ENCODE measurements at places on chromosomes 3 and 15.

DNA sequence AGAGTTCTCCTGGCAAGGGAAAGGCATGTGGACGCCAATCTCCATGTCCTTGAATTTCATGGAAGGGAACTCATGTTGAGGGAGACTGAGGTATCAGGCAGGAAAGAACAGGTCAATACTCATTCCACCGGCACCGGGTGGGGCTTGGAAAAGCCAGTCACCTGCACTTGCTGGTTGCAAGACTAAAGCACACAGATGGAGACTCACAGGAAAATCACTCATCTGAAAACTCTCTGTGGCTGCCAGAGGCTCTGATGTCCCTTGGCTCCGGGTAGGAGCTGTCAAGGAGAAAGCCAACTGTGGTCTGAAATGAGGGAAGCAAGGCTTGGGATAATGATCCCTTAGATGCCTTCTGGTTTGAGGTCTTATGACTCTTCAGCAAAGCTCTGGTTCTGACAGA, 8.7 kb upstream of the CGNL1 start:
- no peak for DNase-seq

- DNase-seq = no peak
Measured at GRCh38 chr3:33273628-33274027, 3.6 kb upstream of the FBXL2 start.

GRCh38 chr3:184805351-184806038, 6.5 kb upstream of the VPS8 start:
- DNase-seq = no peak

DNA sequence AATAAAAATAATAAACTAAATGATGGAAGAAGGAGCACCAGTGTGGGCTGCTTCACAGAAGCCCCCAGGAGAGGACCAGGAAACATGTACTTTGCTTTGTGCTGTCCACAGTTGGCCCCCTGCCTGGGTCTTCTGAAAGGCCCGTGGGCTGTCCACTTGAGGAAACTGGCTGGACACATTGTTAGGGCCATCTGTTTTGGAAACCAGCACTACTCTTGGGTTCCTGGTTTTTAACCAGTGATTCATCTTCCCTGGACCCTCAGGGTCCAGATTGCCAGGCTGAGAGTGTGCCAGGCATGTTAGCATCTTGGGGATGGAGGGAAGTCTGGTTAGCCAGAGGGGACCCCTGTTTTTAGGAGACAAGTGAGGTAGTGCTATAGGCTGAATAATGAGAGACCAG, 297.2 kb upstream of the C2CD4B start:
- DNase-seq = no peak

DNA sequence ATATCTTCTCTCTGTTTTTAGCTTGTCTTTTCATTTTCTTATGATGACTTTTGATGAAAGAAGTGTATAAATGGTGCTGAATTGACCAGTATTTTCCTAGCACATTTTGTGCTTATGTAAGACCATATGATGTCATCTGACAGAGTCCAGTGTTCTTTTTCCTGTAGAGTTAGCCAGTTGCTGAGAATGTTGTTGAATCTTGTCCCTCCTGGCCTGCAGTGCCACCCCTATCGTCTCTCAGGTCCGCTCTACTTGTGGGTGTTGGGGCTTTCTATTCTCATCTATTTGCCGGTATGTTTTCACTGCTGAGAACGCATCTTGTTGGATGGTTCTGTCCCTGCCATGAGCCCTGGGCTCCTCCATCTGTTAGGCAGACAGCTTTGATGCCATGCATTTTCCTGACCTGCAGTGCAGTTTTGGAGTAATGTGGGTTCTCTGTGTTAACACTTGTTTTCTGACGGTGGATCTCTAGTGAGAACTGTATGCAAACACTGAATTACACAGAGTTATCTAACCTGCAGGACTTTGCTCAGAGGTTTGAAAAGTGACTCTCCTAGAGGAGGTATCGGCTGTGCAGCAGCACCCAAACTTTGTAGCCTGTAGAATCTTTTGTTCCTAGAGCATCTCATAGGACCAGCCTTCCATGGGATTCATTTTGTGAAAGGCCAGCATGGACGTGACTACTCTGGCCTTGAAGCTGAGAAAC, 44.6 kb downstream of the SLC6A20 start:
- DNase-seq = no peak

GRCh38 chr15:96629511-96629910, 299.0 kb downstream of the NR2F2 start:
- DNase-seq = no peak

GRCh38 chr15:75749820-75750219, 37.2 kb upstream of the CSPG4 start:
- DNase-seq = no peak

GRCh38 chr15:29818141-29818540, 4.1 kb downstream of the TJP1 start:
- no peak for DNase-seq

DNA sequence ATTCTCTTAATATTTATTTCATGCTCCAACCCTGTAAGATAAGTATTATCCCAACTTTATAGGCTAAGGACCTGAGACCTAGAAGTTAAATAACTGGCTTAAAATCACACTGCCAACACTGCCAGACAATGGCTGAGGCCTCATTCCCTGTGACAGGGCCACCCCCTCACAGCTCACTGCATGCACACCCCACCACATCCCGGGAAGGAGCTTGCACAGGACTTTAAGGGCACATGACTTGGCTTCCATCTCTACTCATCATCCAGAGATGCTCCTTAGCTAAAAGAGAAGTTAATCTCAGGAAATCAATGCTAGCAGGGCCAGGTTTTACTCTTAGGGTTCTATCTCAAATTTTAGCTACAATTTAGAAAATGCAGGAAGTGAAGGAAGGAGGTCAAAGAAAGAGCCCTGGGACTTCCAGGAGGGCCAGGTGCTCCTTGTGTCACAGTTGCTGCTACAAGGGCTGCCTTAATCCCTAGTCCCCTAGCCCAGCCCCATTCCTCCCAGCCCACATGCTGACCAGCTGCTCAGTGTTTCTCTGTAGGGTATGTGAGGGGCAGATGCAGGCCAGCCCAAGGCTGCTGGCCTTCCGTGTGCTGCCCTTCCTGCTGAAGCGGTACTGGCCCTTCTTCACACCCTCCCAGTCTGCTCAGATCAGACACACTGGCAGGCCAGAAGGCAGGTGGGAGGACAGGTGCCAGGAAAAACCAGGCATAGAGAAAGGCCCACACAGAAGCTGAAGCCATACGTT, 53.5 kb downstream of the WWTR1 start:
- no peak for DNase-seq

DNA sequence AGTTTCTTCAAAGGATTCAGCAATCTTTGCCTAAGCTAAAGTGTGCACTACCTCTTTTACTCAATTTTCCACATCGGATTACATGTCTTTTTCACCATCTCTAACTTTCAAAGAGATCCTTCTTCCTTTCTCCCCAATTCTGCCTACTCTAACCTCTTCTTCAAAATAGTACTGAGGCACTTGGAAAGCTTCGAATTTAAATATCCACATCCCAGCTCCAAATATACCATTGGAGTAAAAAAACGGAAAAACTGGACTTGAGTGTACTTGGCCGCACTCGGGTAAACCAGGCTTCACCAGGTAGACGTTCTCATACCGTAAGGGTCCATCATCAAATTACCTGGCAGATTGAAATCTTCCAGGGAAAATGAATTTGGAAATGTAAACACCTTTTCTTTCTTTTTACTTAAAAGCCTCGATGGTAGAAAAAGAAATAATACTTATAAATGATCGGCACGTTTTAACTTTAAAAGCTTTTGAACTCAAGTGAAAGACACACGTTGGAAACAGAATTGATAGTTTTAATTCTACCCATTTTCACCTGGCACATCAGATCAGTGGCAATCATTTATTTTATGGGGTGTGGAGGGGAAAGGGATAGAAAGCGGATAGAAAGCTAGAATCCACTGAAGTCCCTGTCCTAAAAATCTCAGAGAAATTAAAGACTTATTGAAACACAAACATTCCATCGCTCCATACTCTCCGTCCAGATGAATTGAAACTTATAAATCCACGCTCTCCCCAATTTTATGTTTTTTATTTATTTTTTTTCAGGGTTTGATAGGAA, 8.2 kb upstream of the MEIS2 start:
- DNase-seq = no peak

DNA sequence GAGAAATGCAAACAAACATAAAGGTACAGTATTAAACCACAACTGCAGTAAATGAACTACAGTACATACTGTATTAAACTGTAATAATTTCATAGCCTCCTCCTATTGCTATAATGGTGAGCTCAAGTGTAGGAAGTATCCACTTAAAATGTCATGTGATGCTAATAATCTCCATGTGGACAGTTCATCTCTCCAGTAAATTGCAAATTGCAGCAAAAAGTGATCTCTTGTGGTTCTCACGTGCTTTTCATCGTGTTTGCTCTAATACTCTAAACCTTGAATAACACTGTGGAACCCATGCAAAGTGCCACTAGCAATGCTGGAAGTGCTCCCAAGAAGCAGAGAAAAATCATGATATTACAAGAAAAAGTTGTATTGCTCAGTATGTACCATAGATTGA, 9.2 kb upstream of the FNDC3B start:
- DNase-seq = no peak

GRCh38 chr3:39540162-39540921, 72.9 kb downstream of the MOBP start:
- DNase-seq = no peak

DNA sequence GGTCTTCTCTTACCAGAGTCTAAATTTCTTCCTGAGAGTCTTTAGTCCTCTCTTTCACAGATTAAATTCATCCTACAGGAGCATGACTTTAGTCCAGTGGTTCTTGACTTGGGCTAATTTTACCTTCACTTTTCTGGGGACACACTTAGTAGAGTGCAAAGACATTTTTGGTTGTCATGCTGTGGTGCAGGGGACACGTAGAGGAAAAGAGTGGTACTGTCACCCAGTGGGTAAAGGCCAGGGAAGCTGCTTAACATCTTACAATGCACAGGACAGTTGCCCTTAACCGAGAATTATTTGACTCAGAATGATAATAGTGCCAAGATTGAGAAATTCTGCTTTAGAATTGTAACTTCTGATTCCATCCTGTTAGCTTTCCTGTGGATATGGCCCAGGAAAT, 772.5 kb upstream of the GRM7 start:
- DNase-seq = no peak

DNA sequence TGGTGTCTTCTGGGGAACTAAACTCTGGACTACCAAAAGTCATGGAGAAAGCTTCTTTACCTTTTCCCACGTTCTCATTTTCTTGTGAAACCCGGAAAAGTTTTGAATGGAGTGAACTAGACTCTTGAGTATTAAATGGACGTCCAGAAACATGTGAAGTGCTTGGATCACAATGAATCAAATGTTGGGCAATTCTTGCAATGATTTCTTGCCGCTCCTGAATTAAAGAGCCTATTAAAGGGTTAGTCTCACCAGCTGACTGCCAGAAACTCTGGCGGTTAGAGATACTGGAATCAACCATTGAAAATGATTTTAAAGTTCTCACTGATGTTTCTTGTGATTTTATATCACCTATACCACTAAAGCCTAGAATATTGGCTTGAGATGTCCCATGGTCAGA, 40.8 kb upstream of the ARPP19 start:
- no peak for DNase-seq

DNA sequence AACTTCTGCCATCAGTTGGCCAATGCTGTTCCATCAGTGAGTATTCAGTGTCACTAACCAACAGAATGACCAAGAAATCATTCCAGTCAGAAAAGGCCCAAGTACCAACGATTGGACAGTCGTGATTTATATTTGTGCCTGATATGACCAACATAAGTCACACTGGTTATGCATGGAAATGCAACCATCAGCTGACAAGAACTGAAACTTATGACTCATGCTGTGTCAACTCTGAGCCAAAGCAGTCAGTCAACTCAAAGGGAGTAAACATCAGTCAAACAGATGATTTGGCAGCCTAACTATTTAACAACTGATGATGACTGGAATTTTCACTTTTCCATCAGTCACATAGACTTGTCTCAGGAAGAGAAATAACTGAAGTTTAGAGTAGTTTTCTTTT, 142.4 kb downstream of the ANXA2 start:
- no peak for DNase-seq

- DNase-seq = no peak
Measured at GRCh38 chr15:35689266-35689665, 143.3 kb upstream of the DPH6 start.

GRCh38 chr3:127092776-127093175, 100.2 kb upstream of the PRR23E start:
- no peak for DNase-seq

- no peak for DNase-seq
Measured at GRCh38 chr3:132628157-132628556, 31.1 kb downstream of the ACKR4 start.

- no peak for DNase-seq
Measured at GRCh38 chr15:68425428-68426060, 6.4 kb downstream of the ITGA11 start.

GRCh38 chr3:159919873-159920272, 68.8 kb upstream of the IL12A start:
- DNase-seq = no peak

- DNase-seq = no peak
Measured at GRCh38 chr3:4503050-4503449, 9.9 kb downstream of the ITPR1 start.

GRCh38 chr3:184261270-184261853, at the start of gene CAMK2N2:
Gene CAMK2N2 (minus strand): TSS chr3:184261553. CDS start chr3:184261285, 268 bp downstream.
- DNase-seq = peak; percentile 43

DNA sequence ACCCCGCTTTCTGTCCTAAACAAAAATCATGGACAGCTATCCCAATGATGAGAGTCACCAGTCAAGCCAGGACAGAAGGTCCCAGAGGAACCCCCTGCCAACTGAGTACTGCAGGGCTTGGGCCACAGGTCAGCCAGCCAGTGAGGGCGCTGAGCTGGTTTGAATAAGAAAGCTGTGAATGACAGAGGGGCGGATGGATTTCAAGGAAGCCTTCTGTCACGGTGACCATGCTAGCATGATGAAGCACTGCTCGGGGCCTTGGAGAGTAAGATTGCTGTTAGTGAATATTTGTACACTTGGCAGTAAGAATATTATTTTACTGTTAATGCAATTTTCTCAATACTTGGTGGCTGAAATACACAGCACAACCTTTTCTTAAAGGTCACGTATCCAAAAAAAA, 734.0 kb upstream of the NR2F2 start:
- no peak for DNase-seq

- DNase-seq = no peak
Measured at GRCh38 chr3:45211466-45212094, 14.5 kb downstream of the TMEM158 start.

- no peak for DNase-seq
Measured at GRCh38 chr3:3053974-3054373, 56.2 kb downstream of the IL5RA start.

DNA sequence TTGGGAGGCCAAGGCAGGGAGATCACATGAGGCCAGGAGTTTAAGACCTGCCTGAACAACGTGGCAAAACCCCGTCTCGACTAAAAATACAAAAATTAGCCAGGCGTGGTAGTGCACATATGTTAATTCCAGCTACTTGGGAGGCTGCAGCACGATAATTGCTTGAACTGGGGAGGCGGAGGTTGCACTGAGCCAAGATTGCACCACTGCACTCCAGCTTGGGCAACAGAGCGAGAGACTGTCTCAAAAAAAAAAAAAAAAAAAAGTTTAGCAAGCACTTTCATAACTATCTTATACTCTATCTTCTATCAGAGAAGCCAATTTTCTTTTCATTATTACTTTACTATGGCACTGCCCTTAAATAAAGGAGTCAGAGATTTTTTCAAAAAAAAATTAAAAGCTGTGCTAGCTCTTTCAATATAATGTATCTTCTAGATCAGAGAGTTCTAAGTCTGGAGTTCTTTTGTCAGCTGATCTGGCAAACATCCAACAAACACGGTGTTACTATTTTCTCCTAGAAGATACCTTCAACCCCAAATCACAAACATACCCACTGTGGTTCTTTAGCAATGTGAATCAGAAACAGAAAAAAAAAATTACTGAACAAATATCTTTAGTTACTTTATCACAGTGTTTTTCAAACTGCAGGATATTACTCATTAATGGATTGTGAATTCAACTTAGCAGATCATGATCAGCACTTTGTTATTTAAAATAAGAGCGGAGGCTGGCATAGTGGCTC, 3.0 kb downstream of the ZNF770 start:
- DNase-seq = no peak

Data from stimulated activated CD8-positive, alpha-beta memory T cell treated with anti-CD3 and anti-CD28 coated beads, Interleukin-12 subunit alpha, Interleukin-12 subunit beta, amount 100 ng/mL, for 4 hours (primary cell).